Fibroblast of skin of right quadriceps (primary cell): ENCODE measurements at places on chromosomes 12 and 14.

DNA sequence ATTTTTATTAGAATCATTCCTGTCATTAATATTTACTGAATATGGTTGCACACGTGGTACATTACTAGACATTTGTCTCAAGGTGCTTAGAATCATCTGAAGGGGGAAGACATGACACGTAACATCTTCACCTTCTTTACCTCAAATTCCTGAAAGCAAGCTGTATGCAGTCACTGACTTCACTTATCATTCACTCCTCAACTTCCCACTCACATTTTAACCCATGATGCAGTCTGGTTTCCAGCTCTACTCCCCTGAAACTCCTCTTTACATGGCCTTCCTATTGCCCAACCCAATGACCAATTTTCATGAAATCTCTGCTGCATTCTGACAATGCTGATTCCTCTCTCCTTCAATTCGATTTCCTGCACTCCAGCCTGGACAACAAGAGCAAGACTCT, 5.8 kb upstream of the PSMC6 start:
- no peak for DNase-seq

DNA sequence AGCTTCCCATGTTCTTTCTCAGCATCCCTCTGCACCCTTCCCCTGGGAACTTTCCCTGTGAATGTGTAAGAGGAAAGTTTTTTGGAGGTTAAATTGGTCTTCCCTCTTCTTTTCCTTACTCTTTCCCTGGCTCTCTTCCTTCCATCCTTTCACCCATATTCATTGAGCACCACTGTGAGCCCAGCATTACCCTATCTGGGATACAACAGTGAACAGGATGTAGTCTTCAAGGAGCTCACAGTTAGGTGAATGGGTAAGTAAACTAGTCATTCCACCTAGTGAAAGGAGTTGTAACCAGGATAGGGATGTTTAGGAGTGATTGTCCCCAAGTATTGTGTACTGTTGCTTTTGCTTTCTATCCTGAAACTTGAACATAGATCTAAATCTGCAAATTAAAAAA, 123.8 kb downstream of the MYRFL start:
- DNase-seq: no peak

DNA sequence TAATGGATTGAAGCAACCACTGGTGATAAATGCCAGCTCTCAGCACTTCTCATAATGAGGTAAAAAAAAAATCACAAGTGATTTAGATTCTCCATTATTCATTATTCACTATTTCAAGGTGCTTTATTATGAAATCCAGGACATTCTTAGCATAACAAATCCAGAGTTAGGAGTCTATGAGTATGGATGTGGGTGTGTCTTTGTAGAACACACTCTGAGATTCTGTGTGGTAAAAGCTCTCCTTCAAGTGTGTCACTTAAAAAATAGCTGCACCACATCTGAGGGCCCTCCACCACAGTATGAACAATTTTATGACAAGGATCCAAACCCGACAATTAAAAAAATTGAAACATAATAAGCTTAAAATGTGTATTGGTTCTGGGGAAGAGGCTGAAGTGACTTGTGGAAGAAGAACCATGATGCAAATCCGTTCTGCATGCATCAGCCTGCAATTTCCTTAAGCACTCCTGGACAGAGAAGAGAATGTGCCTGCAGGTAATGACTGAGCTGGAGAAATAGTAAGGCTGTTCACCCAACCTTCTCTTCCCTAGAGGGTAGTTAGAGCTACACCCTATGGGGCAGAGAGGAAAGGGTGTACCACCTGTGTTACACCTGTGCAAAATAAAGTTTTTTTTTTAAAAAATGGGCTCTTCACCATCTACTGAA, 488.5 kb upstream of the MGAT4C start:
- DNase-seq: no peak

DNA sequence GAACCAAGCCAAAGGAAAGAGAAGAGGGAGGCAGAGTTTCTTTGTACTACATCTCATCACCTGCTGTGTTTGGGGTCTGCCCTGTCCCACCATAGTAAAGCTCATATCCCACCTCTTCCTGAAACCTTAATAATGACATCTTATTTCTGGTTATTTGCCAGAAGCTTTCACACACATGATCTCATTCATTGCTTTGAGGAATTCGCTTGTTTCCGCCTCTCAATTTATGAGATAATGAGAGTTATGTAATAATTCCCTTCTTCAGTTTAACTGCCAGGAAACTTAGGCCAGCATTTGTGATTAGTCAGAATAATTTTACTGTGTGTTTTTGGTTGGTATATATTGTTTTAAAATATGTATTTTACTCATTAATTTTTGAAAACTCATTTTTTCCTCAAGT, 205.2 kb downstream of the CACNA1C start:
- peak; percentile 59 for DNase-seq

DNA sequence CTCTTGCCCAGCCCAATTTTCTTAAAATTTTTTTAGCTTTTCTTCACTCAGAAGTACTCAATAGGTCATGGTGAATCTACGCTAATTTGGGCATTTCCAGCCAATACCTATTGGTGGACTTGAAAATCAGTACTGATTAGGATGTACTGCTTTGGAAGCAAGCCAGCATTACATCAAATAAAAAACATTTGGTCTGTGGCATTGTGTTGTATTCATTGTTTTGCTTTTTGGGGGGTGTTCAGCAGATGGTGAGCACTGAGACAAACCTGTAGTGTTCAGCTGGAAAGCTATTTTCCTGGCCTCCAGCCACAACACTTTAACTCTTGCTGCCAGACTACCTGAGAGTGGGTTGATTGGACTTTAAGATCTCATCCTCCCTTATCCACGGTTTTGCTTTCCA, 4.0 kb downstream of the MAPKAPK5 start:
- DNase-seq: no peak

- no peak for DNase-seq
Observed at GRCh38 chr12:69338120-69338859, 9.9 kb upstream of the LYZ start.

DNA sequence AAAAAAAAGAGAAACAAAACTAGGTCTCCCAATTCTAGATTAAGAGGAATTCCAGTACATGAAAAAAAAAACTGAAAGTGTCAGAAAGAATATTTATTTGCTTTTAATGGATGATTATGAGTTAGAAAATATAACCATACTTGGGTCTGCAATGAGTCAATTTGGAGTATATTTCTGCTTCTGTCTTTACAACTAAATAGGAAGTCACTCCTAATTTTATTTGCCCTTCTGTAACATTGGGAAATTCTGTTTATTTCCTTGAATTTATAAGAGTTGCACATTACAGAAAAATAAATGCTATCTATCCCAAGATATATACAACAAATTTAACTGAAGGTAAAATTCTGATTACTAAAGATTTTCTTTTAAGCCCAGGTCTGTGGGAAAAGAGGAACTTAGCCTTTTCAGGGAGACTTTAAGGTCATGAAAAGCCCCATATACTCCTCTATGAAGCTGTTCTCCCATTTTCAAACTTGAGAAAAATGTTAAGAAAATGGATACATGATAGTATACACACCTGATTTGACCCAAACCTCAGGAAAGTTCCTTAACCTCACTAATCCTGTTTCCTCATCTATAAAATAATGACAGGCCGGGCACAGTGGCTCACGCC, 7.2 kb downstream of the SINHCAF start:
- no peak for DNase-seq

DNA sequence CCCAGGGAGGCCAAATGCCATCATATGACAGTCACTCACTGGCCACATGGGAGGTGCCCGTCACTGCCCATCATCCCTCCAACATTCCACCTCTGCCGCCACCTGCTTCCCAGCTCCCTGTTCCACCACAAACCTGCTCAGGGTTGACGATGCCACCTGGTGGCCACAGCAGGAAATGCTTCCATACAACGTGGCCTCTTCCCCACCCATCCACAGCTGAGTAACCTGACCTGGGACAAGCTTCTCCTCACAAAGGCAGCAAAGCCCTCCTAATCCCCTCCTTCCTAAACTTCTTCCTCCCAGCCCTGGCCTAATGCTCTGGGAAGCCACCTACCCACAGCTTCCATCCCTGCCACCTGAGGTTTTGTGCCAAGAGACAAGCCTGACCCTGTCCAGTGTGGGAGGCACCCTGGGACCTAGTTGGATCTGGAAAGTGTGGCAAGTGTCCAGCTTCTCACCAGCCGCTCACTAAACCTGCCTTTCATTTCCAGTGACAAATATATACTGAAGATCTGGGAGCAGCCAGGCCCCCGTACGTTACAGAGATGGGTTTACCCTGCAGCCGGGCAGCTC, 4.3 kb downstream of the DEGS2 start:
- DNase-seq: no peak

GRCh38 chr12:27555361-27555760, 31.4 kb downstream of the PPFIBP1 start:
- no peak for DNase-seq

DNA sequence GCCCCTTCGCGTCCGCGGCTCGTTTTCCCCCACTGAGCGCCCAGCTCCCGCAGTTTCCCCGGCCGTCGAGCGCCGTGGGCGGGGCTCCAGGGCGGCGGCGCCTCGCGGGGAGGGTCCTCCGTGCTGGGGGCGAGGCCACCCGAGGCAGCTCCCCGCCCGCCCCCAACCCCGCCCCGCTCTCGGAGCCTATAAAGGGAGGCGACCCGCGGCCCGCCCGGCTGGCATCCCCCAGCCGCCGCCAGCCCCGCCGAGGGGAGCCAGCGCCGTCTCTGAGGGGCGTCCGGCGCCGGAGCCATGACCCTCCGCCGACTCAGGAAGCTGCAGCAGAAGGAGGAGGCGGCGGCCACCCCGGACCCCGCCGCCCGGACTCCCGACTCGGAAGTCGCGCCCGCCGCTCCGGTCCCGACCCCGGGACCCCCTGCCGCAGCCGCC, at the start of gene TAMALIN:
TAMALIN (plus strand) TSS at position 221 of the 432 bp plus-strand sequence; CDS start at position 295, 74 bp downstream.
- DNase-seq: peak; percentile 72

DNA sequence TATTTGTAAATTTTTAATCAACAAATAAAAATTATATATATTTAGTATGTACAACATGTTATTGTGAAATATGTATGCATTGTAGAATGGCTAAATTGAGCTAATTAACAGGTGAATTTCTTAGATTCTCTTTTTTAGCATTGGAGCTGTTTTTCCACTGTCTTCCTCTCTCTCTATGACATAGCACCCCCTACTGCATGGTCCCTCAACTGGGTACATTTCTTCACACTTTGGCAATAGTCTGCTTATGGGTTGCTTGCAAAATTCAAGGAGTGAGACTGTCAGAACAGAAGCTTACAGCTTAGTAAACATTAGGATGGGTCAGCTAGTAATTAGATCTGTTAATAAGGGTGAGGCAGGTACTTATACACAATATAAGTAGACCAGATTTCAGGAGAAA, 658.5 kb upstream of the MGAT4C start:
- peak; percentile 43 for DNase-seq

GRCh38 chr14:81743605-81744004, 210.0 kb upstream of the SEL1L start:
- DNase-seq: no peak

- peak; percentile 49 for DNase-seq
Observed at GRCh38 chr14:103199124-103199523, 75.9 kb downstream of the TNFAIP2 start.

DNA sequence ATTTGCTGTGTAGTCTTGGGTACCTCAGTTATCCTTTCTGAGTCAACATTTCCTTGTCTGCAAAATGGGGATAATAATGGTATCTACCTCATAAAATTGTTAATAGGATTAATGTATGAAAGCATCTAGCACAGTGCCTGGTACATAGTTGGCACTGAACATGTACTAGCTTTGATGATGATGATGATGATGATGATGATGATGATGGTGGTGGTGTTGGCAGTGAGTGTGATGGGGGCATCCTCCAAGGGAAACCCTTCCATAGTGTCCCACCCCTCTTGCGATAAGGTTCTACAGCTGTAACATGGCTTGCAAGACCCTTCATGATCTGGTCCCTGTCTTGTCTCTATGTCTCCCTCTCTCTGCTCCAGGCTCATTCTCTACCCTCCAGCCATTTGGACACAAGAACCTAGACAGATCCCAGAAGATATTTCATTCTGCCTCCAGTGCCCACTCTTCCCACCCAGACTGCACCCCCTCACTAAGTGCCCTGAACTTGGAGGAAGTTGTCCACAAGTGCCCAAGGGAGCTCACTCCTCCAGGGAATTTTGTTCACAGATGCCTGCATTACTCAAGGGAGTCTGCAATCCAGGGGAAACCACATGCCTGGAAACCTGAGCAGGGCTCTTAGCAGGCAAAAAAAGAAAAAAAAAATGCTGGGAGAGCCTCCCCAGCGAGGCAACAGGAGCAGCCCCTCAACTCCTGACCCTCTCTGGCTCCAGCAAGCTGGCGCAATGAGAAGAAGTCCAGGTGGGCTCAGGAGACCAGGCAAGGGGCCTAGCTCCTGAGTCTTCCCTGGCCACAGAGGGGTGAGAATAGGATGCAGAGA, 10.1 kb upstream of the BDKRB1 start:
- DNase-seq: peak; percentile 83

DNA sequence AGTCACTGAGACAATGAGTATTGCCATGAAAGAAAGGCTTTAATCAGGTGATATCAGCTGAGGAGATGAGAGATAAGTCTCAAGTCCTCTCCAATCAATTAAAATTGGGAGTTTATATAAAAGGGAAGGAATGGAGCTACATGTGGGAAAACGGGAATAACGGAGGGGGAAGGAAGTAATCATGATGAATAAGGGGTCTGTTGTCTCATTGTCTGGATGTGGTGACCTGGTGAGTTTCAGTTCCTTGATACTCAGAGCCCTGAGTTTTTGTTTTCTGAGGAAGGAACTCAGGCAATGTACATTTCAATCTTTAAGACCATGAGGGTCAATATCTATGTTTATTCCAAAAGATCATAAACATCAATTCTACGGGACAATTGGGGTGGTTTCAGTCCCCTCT, 198.8 kb downstream of the KITLG start:
- DNase-seq: no peak

GRCh38 chr14:68583548-68584280, 209.2 kb downstream of the ZFP36L1 start:
- DNase-seq: no peak

DNA sequence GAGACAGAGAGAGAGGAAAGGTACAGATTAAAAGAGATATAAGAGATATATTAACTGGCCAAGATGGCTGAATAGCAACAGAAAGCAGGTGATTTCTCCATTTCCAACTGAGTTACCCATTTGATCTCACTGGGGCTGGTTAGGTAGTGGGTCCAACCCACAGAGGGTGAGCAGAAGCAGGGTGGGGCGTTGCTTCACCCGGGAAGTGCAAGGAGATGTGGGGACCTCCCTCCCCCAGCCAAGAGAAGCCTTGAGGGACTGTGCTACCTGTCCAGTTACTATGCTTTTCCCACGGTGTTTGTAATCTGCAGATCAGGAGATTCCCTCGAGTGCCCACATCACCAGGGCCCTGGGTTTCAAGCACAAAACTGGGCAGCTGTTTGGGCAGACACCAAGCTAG, 131.2 kb downstream of the AKAP6 start:
- no peak for DNase-seq
